ENCODE measurements at places on chromosomes 3 and 15.

DNA sequence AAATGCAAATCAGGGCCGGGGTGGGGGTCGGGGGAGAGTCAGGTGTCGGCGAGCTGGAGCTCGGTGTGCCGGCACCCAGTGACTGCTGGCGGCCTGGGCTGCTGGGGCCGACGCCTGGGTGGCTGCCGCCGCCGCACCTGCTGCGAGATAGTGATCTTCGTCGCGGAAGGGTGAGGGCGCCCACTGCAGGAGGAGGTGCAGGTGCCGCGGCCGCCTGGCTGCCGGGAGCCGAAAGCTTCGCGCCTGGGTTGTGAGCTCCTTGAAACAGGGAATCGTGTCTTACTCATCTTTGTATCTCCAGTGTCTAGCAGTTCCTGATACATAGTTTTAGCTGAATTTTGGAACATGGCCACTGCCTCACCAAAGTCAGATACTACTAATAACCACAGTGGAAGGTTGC is 64.0 kb upstream of the CPOX start:
- DNase-seq: peak; percentile 16

DNA sequence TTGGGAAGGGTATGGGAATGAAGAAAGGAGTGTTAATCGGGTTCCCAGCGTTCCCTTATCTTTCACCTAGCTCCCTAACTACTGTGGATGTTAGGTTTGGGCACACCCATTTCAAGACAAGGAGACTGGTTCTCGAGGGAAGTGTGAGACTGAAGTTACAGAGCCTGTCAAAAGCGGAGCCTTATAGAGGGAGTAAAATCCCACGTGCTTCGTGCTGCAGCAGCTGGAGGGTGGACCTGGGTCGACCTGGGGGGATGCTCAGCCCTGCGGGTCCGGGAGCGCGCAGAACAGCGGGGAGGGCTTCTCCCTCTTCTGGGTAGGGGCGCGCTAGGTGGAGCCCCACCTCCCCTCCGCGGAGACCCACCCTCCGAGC is 314 bp upstream of the TMED3 start:
- no peak for DNase-seq

GRCh38 chr3:185715091-185715490 is 109.8 kb downstream of the IGF2BP2 start:
- DNase-seq: no peak

DNA sequence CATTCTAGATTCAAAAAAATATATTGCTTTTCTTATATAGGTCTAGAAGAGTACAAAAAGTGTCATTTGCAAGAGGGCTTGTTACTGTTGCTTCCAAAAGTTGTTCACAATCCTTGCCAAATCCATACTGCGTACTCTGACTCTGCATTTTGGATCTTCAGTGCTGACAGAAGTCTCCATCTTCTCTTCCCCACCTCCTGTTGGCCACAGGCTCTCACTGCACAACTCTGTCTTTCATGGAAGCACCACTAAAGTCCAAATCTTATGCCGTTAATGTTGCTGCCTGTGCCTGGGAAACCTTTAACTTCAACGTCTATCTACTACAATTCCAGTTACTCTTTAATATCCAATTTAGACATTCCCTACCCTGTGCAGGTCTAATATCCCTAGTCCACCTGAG is 419.9 kb downstream of the NR2F2 start:
- DNase-seq: no peak

DNA sequence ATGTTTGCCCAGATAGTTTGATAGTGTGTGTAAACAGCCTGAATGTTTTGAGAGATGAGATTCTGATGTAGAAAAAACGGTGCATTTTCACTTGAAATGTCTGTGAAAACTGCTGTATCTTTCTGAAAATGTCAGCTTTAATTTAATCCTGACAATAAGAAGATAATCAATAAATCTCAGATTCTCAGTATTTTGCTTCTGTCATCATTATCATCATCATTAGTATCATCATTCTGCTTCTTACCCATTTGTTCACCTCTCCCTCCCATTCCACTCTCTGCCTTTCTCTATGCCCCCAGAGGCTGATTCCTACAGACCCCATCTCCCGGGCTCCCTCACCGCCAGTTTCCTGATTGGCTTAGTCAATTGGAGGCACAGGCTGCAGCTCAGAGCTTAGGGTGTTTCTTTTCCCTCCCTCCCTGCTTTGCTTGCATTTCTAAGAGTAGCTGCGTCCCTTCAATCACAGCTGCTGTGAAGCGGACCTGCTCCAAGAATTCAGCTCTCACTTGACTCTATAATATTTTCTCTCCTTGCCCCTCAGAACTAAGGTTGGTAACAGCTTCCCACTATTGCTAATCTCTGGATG is 8.2 kb upstream of the SNTN start:
- no peak for DNase-seq

GRCh38 chr3:197835509-197835908 is 44.5 kb downstream of the LRCH3 start:
- peak; percentile 19 for DNase-seq

GRCh38 chr3:185250247-185250646 is 3.6 kb downstream of the EHHADH start:
- DNase-seq: no peak

GRCh38 chr3:106184540-106185457 is 316.0 kb upstream of the CBLB start:
- DNase-seq: no peak

- no peak for DNase-seq
Observed at GRCh38 chr15:29969562-29970401, 113.0 kb upstream of the GOLGA8J start.

- no peak for DNase-seq
Observed at GRCh38 chr3:116442331-116443021, 2.8 kb downstream of the LSAMP start.

DNA sequence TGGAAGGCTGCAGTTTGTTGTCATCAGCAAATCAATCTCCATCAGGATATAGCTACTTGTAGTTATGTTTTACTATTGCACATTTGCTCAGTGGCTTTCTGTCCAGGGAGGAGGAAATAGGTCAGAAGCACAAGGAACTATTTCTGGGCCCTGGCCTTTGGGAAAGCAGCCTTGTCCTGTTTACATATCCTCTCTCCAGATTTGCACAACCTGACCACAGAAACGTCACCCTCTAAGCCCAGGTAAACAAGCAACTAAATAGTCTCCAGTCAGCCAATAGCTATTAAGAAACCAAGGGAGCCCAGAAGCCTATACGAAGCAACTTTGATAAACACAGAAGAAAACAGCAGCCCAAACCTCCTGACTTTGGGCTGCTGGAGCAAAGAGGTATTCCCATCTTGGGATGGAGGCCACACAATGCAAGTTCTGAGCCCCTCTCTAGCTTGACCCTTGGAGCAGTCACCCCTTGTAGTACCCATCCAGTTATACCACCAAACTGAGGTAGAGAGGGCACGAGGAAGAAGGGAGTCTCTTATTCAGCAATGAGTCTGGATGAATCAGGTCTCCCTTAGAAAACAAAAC is 2.3 kb upstream of the FEM1B start:
- no peak for DNase-seq

- DNase-seq: no peak
Observed at GRCh38 chr3:159586571-159587202, 401.9 kb upstream of the IL12A start.

DNA sequence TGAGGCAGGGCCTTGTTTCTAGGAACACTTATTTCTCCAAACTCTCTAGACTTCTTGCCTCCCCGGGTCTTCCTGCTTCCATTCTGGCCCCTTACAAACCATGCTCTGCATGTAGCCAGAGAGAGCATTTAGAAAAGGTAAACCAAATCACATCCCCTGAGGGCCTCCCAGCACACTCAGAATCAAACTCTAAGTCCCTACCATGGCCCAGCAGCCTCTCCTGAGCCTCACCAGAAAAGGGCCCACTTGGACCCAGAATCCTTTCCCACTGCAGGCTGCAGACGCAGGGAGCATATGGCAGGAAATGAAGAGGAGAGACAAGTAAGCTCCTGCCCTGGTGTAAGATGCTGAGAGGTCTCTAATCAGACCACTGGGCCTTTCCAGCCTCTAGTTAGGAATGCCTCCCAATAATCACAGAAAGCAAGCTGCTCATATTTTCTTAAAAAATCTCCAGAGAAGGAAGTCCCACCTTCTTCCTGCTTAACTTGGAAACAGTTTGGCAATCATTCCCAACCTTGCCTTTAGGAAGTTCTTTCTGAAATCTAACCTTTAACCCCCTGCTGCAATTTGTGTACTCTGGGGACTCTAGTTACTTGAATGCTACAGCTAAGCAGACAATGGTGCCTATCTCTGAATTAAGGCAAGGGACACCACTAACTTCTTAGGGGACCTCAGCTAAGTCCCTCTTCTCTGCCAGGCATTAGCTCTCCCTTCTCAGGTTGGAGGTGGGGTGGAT is 4.2 kb downstream of the AMOTL2 start:
- DNase-seq: no peak

DNA sequence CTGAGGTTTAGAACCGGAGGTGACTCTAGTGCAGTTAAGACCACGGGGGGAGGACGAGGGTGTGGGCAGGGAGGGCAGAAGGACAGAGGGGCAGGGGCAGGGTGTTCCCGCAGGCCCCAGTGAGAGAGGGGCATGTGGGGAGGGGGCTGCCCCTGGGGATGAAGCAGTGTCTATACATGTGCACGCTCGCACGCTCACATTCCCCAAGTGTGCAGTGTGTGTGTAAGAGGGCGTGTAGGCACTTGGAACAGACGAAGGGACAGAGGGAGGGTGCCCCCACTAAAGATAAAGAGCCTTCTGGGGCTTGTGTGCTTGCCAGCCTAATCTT is 69.5 kb upstream of the MEF2A start:
- no peak for DNase-seq

DNA sequence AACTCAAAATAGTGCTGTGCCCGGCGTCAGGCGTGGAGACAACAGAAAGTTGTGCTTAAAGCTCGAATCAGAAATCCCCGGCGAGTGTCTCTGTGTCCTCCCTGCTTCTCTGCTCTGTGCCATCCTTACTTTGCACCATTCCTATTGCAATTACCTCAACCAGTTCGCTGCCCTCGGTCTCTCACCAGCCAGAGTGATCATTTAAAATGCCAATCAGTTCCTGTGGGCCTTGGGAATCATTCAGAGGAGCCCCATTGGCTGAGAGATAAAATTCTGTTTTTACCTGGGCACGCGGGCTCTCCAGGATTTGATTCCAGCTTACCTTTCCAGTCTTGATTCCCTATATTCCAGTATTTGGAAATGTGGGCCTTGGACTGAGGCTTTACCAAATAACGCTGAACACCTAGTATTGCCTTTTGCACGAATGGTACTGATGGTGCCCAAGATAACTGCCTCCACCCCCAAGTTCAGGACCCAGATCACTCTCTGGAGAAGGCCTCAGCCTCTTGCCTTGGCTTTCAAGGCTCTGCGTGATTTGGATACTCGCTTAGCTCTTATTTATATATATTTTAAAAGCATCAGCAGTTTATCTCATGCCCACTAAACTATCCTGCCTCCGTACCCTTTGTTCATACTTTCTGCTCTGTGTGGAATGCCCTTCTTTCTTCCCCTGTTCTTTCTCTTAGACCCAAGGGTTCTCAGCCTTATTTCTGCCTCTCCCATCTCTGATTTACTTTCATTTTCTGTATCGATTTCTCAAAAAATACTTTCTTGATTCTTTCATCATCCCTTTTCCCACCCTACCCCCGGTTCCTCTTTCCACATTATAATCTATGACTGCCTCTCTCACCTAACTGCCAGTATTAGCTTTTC is 863 bp downstream of the PSMA4 start:
- no peak for DNase-seq

DNA sequence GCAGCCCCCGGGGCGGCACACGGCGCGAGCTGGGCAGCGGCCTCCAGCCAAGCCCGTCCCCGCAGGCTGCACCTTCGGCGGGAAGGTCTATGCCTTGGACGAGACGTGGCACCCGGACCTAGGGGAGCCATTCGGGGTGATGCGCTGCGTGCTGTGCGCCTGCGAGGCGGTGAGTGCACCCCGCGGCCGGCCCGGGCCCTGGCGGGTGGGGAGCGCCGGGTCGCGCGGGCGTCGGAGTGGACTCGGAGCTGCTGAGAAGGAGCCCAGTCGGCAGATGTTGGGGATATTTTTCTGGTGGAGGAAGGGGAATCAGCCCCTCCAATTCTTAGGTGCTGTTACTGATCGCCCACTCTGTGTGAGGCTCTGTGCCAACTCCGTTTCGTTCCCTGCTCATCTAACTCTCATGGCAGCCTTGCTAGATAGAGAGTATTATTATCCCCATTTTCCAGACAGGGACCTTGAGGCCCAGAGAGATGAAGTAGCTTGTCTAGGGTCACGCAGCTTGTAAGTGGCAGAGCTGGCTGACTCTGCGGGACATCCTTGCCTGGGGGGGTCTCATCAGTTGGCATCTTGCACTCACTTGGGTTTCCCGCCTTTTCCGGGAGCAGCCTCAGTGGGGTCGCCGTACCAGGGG is 890 bp downstream of the CHRD start:
- no peak for DNase-seq

DNA sequence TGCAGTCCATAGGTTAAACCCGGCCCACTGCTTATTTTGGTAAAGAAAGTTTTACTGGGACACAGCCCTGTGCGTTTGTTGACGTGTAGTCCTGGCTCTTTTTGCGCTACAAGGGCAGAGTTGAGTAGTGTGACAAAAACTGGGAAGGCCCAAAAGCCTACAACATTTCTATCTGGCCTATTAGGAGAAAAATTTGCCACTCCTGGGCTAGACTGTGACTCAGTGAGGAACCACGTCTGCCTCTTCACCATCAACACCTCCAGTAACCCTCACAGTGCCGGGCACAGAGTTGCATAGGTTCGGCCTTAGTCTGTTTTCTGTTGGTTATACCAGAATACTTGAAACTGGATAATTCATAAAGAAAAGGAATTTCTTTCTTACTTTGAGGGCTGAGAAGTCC is 110.3 kb downstream of the TOP2B start:
- no peak for DNase-seq

- no peak for DNase-seq
Observed at GRCh38 chr3:190646996-190647395, 133.1 kb downstream of the IL1RAP start.

DNA sequence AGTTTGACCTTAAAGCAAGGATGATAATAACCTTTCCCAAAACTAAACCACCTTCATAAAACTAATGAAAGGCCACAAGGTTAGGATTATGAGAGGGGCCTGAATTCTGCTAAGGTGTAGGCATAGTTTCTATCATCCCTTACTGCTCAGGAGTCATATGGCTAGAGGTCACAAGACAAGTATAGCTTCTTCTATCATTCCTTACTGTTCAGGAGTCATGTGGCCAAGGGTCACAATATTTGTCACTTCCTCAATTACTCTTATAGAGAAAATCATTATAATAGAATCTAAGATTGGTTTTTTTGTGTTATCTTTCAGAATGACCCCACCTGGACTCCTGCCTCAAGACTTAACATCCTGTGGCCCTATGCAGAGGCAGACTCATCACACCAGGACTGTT is 36.6 kb downstream of the HERC1 start:
- DNase-seq: no peak
